Activated CD4-positive, alpha-beta memory T cell treated with anti-CD3 and anti-CD28 coated beads for 36 hours (primary cell): ENCODE measurements at places on chromosomes 6 and 20.

GRCh38 chr6:140561701-140562100, 1187.3 kb upstream of the CITED2 start:
- DNase-seq, result no peak
- H3K36me3 ChIP-seq, result no peaks in the 10 kb centered on the region
- no peak overlapping the region for H3K27ac ChIP-seq
- H3K27me3 ChIP-seq, result no peaks in the 10 kb centered on the region
- no peak overlapping the region for H3K4me3 ChIP-seq

GRCh38 chr6:82597201-82597600, 233.6 kb downstream of the TPBG start:
- H3K27ac ChIP-seq, result no peak overlapping the region
- no peak overlapping the region for H3K4me3 ChIP-seq
- H3K36me3 ChIP-seq, result no peaks in the 10 kb centered on the region
- peaks cover 1% of the 10 kb centered on the region for H3K27me3 ChIP-seq
- no peak for DNase-seq

GRCh38 chr6:55528624-55529023, 50.4 kb downstream of the HMGCLL1 start:
- H3K27me3 ChIP-seq, result no peaks in the 10 kb centered on the region
- no peak overlapping the region for H3K4me3 ChIP-seq
- H3K36me3 ChIP-seq, result no peaks in the 10 kb centered on the region
- H3K4me1 ChIP-seq, result no peaks in the 10 kb centered on the region
- no peak for DNase-seq

- no peaks in the 10 kb centered on the region for H3K36me3 ChIP-seq
- no peaks in the 10 kb centered on the region for H3K4me1 ChIP-seq
- no peak for DNase-seq
- peaks cover 4% of the 10 kb centered on the region for H3K27me3 ChIP-seq
- H3K27ac ChIP-seq, result no peak overlapping the region
These were observed 125.4 kb downstream of the CD24 start for GRCh38 chr6:106849120-106849519.

DNA sequence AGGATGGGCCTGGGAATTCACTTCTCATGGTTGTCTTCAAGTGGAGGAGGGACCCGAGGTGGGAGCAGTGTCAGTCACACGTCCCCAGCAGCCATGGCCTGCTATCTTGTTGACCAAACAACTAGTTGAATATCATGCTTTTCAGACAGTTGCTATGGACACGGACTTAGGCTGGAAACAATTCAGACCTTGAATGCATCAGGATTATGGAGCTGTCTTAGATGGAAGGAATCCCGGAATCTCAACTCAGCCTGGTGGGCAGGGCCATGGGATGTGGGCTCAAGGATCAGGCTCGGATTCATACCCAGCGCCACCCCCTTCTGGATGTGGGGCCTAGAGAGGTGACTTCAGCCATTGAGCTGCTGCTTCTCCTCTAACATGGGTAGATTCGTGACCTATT, 112.6 kb downstream of the DLGAP4 start:
- no peaks in the 10 kb centered on the region for H3K36me3 ChIP-seq
- no peak overlapping the region for H3K27ac ChIP-seq
- no peak for DNase-seq
- H3K4me3 ChIP-seq, result no peak overlapping the region
- peaks cover 7% of the 10 kb centered on the region for H3K27me3 ChIP-seq
- H3K4me1 ChIP-seq, result no peaks in the 10 kb centered on the region

GRCh38 chr6:6438286-6438685, 117.8 kb upstream of the F13A1 start:
- H3K36me3 ChIP-seq, result no peaks in the 10 kb centered on the region
- H3K27me3 ChIP-seq, result peaks cover 7% of the 10 kb centered on the region
- no peak for DNase-seq
- H3K4me3 ChIP-seq, result no peak overlapping the region

GRCh38 chr6:33276864-33277662, at the start of gene B3GALT4:
Gene B3GALT4 (plus strand): TSS chr6:33277123. CDS start chr6:33277420, 297 bp downstream.
- peak within 1 kb of the TSS; percentile 92 for H3K27ac ChIP-seq
- no peaks in the 10 kb centered on the region for H3K27me3 ChIP-seq
- H3K4me3 ChIP-seq, result peak within 1 kb of the TSS; percentile 94
- DNase-seq, result peak; percentile 85
- peaks cover 37% of the 10 kb centered on the region for H3K4me1 ChIP-seq

DNA sequence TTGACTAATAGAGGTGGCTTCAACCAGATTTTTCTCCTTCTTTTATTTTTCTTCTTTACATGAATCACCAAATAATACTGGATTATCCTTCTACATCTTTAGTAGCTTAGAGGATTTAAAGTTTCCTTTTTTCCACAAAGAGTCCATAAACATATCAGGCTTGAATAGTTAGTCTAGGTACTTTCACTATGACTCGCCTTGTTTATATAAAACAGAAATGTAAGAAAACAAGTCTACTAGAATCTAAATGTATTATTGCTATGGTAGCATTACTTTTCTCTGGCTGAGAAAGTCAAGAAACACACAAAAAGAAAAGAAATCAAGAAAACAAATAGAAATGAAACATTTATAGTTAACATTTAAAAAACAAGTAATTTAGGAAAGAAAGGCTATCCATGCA, 215.2 kb downstream of the PTPRK start:
- H3K4me1 ChIP-seq, result no peaks in the 10 kb centered on the region
- DNase-seq, result no peak
- H3K27me3 ChIP-seq, result no peaks in the 10 kb centered on the region
- no peaks in the 10 kb centered on the region for H3K36me3 ChIP-seq

GRCh38 chr20:12110711-12111110, 193.0 kb downstream of the BTBD3 start:
- no peaks in the 10 kb centered on the region for H3K4me1 ChIP-seq
- H3K36me3 ChIP-seq, result no peaks in the 10 kb centered on the region
- H3K27ac ChIP-seq, result no peak overlapping the region

- no peaks in the 10 kb centered on the region for H3K27me3 ChIP-seq
- H3K27ac ChIP-seq, result no peak overlapping the region
- H3K4me1 ChIP-seq, result no peaks in the 10 kb centered on the region
- H3K4me3 ChIP-seq, result no peak overlapping the region
- no peaks in the 10 kb centered on the region for H3K36me3 ChIP-seq
These were observed 552.1 kb downstream of the PKHD1 start for GRCh38 chr6:51535327-51535726.

- no peak overlapping the region for H3K27ac ChIP-seq
- H3K4me1 ChIP-seq, result peaks cover 2% of the 10 kb centered on the region
- no peak overlapping the region for H3K4me3 ChIP-seq
These were observed 8.6 kb upstream of the SLC4A11 start for GRCh38 chr20:3247638-3248037.

DNA sequence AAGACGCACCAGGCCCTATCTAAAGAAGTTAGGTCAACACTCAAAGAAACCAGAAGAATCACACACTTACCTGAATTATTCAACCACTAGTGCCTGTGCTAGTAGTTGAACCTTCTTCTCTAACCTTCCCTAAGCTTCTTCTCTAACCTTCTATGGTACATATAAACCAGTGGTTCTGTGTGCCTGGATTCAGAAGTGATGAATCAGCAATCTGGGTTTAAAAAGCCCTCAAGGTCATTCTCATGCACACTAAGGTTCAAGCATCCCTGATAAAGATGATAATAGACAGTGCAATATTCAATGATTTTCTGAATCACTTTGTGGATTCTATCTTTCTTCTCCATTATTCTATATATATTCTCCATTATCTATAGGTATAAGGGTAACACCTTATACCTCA, 271.4 kb upstream of the TBX18 start:
- no peaks in the 10 kb centered on the region for H3K27me3 ChIP-seq
- H3K4me1 ChIP-seq, result no peaks in the 10 kb centered on the region
- no peak for DNase-seq
- no peak overlapping the region for H3K27ac ChIP-seq
- no peaks in the 10 kb centered on the region for H3K36me3 ChIP-seq
- H3K4me3 ChIP-seq, result no peak overlapping the region

DNA sequence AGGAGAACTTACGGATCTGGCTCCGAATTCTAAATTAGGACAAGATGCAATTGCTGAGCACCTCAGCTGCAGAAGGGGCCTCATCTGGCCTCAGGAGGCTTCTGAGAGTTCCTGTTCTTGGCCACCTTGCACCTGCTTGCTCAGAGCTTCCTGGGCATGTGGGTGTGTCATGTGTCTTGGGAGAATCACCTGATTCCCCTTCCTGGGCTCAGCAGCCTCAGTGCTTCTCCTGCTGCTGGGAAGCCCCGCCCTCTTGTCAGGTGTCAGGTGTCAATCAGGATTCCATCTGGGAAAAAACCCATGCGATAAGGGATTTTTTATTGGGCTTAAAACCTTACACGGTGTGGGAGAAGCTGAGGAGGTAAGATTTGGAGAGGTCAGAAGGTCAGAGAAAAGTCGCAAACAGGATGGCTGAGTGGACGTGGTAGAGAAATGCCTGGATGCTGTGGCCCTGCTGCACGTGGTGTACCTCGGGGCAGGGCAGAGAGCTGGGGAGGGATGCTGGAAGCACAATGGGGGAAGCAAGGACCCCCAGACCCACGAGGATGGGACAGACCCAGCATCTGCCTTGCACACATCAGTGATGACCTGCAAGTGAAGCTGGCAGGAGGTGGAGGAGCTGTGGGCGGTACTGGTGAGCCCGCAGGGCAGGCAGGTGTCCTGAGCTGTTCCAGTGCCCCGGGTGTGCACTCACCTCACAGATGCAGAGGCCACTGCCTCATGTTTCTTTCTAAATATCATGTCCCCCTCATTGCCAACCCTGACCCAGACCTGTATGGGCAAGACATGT, 170.8 kb downstream of the CDH4 start:
- no peak overlapping the region for H3K27ac ChIP-seq
- no peaks in the 10 kb centered on the region for H3K4me1 ChIP-seq
- DNase-seq, result no peak
- H3K36me3 ChIP-seq, result no peaks in the 10 kb centered on the region
- no peaks in the 10 kb centered on the region for H3K27me3 ChIP-seq

DNA sequence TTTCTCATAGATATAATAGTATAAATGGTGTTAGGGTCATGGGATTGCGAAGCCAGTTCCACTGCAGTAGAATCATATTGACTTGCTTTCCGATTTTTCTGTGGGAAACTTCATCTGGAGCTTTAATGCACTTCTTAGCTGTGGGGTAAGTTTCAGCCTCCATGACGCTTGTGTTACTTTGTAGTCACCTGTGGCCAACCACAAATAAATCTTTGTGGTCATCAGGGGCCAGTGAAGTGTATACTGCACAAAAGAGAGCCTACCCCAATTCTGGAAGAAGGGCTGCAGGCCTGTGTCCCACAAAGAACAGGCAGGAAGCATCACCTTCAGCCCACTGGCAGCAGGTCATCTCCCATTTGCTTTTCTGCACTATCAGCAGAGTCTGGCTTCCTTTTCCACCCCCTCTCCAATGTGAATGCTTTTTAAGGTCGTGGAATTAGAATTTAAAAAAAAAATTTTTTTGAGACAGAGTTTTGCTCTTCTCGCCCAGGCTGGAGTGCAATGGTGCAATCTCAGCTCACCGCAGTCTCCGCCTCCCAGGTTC, 32.0 kb downstream of the MTHFD1L start:
- no peak overlapping the region for H3K27ac ChIP-seq
- no peak overlapping the region for H3K4me3 ChIP-seq
- no peaks in the 10 kb centered on the region for H3K27me3 ChIP-seq
- H3K4me1 ChIP-seq, result peaks cover 28% of the 10 kb centered on the region
- DNase-seq, result no peak
- peaks cover 44% of the 10 kb centered on the region for H3K36me3 ChIP-seq

GRCh38 chr6:43334466-43335095, 26.0 kb upstream of the CRIP3 start:
- H3K36me3 ChIP-seq, result peaks cover 8% of the 10 kb centered on the region
- peaks cover 22% of the 10 kb centered on the region for H3K4me1 ChIP-seq
- no peaks in the 10 kb centered on the region for H3K27me3 ChIP-seq
- no peak overlapping the region for H3K4me3 ChIP-seq
- no peak for DNase-seq

- DNase-seq, result no peak
- no peaks in the 10 kb centered on the region for H3K4me1 ChIP-seq
- no peak overlapping the region for H3K27ac ChIP-seq
- H3K4me3 ChIP-seq, result no peak overlapping the region
These were observed 1304.6 kb downstream of the EPHA7 start for GRCh38 chr6:92114797-92115196.

DNA sequence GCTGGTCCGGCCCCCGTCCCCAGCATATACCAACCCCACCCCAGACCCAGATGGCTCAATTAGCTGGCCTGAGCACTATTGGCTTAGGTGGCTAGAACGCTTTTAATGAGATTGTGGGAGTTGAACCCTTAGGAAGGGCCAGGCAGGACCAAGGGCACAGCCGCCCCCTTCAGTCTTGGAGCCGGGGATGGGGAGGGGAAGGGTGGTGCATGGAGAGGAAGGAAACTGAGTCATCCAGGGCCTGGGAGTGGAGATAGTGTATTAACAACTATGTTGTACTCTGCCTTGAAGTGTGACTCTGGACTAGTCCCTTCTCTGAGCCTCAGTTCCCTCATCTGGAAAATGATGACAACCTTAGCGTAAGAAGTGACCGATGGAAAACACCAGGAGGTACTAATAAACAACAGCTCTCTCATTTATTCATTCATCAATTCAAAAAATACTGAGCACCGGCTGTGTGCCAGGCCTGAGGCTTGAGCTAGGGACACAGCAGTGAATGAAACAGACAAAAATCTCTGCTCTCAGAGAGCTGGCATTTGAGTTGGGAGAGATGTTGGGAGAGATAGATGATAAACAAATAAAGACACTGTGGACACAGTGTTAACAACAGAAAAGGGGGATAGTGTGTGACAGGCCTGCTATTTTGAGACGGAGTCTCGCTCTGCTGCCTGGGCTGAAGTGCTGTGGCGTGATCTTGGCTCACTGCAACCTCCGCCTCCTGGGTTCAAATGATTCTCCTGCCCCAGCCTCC, 11.5 kb downstream of the PEDS1 start:
- peaks cover 37% of the 10 kb centered on the region for H3K4me1 ChIP-seq
- no peak overlapping the region for H3K4me3 ChIP-seq
- peaks cover 23% of the 10 kb centered on the region for H3K36me3 ChIP-seq
- no peaks in the 10 kb centered on the region for H3K27me3 ChIP-seq

DNA sequence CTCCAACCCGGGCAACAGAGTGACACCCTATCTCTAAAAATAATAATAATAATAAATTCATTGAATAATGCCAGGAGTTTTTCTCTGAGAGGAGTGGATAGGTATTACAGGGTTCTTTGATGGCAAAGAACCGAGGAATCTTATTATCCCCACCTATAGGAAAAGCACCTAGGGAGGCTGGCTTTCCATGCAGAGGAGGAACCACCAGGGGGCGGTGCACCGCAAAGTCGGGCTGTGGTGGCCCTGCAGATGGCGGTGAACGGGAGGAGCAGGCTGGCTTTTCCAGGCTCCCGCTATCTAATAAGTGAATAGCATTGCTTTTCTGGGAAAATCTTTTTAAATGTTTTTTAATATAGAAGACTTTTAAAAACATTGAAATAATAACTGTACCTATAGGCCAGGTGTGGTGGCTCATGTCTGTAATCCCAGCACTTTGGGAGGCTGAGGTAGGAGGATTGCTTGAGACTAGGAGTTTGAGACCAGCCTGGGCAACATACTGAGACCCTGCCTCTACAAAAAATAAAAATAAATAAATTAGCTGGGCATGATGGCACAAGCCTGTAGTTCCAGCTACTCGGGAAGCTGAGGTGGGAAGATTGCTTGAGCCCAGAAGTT, 864.2 kb downstream of the KIF16B start:
- H3K27ac ChIP-seq, result no peak overlapping the region
- no peak overlapping the region for H3K4me3 ChIP-seq
- DNase-seq, result peak; percentile 52
- no peaks in the 10 kb centered on the region for H3K27me3 ChIP-seq
- no peaks in the 10 kb centered on the region for H3K36me3 ChIP-seq

- no peaks in the 10 kb centered on the region for H3K36me3 ChIP-seq
- no peak overlapping the region for H3K27ac ChIP-seq
- no peaks in the 10 kb centered on the region for H3K4me1 ChIP-seq
These were observed 51.1 kb downstream of the KCNB1 start for GRCh38 chr20:49431329-49431728.
